ENCODE measurements at places on chromosomes 5 and 9.
A peak's percentile ranks its signal among the peaks of the same experiment; 100 is the strongest.

DNA sequence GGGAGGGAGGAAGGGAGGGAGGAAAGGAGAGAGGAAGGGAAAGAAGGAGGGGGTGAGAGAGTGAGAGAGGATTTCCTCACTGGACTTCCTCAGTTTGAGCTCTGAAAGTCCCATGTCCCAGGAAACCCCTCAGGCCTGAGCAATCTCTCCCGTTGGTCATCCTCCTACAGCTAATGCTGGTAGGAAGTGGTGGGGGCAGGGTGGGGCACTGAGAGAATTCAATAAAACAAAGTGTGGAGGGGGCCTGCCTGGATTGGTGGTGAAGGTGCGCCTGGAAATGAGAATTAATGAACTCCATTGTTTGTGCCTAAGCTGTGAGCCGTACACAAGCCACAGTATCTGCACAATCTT, 195.0 kb downstream of the RGS3 start:
- DNase-seq: no peak

DNA sequence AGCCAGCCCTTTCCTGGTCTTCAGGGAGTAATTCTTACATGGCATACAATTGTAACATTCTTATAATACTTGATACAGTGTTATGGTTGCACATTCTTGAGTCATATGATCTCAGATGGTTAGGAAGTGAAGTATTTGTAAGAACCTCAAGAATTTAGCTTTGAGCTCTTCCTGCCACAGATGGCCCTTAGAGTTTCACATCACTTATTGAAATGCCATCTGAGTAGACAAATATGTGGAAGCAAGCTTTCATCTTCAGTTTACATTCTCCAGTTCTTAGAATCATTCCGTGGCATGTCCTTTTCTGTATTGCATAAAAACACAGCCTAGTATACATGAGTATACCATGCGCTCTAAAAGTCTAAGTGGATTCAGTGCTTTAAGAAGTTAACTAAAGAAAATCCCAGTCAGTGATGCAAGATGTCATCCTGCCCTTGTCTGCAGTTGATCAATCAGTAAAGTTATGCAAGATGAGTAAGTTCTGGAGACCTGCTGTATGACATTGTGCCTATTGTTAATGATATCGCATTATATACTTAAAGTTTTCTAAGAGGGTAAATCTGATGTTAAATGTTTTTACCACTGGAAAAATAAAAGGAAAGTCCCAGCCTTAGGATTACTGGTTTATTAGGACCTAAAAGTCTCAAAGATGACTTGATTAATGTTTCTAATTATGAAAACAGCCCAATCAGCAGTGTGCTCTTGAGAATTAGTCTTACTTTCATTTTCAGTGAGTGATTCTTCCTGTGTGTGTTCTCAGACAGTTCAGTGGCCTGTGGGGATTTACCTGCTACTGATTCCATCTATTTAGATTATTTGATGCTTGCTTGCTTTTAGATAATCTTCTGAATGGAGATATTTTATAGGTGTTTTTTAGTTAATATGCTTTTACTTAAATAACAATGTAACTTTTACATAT, 29.4 kb downstream of the RHOBTB3 start:
- DNase-seq: peak; percentile 97

GRCh38 chr9:76896035-76896434, 9.9 kb downstream of the PRUNE2 start:
- DNase-seq: no peak

- DNase-seq: no peak
These were observed 6.1 kb downstream of the SETX start for GRCh38 chr9:132348676-132349075.

- no peak for DNase-seq
These were observed 50.8 kb downstream of the WDR36 start for GRCh38 chr5:111142932-111143331.

- DNase-seq: no peak
These were observed 1007.1 kb upstream of the WWC1 start for GRCh38 chr5:167284222-167284890.

- no peak for DNase-seq
These were observed 464.5 kb downstream of the CSNK1G3 start for GRCh38 chr5:123976379-123977033.

DNA sequence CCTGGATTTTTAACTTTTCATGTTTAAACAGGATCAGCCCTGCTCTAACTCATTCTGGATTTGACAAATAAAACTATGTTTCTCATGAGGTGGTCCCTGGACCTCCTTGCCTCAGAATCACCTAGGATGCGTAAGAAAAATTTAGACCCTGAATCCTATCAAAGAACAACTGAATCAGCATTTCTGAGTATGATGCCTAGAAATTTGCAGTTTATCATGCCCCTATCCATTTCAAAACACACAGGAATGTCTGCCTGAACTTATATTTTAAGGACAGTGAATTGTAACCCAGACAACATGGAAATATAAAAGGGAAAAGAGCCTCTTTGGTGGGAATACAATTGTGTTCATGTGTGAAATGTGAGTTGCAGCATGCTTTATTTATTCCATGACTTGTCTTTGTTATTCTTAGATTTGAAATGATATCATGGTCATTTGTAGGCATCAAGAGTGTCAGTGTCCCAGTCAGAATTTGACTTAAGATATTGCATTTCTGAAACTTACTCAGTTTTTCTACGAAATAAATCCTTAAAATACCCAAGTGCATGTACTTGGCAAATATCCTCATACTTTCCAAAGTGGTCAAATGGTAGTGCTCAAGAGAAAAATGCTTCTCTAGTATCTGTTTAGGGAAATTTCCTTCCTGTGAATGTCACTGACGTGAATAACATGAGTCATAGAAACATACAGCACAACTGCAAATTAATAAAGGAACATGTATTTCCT, 144.3 kb downstream of the GIN1 start:
- peak; percentile 18 for DNase-seq

GRCh38 chr9:129776566-129776937, 23.7 kb upstream of the PTGES start:
- no peak for DNase-seq

GRCh38 chr9:17810728-17811571, 232.1 kb downstream of the SH3GL2 start:
- no peak for DNase-seq

DNA sequence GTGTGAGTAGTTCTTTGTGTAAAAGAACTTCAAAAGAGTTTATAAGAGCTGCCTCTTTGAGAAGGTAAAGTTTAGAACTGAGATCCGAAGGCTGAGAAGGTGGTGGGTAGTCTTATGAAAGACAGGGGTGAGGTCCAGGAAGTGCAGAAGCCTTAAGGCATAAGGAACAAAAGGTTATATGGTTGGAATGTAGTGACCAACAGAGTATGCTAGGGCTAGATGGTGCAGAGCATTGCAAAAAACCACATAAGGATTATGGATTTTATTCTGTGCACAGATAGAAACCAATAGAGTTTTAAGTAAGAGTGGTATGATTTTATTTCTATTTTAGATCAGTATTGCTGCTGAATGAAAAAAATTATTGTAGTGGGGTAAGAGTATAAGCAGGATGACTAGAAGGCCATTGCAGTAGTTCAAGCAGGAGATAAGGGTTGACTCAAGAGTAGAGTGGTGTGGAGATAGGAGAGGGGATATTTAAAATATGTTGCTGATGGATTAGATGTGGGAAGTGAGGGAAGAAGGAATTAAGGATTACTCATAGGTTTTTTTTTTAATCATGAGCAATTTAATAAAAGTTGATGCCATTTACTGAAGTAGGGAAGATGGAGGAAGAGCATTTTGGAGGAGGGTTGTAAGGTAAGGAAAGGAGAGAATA, 3.7 kb downstream of the RECK start:
- DNase-seq: no peak

- DNase-seq: no peak
These were observed 53.0 kb upstream of the GRAMD2B start for GRCh38 chr5:126369995-126370731.

- DNase-seq: peak; percentile 89
These were observed 727.1 kb upstream of the GRAMD2B start for GRCh38 chr5:125695996-125696655.

- no peak for DNase-seq
These were observed 762 bp downstream of the CACNA1B start for GRCh38 chr9:137878146-137878941.

GRCh38 chr5:134547999-134548658, 22.7 kb downstream of the JADE2 start:
- no peak for DNase-seq

DNA sequence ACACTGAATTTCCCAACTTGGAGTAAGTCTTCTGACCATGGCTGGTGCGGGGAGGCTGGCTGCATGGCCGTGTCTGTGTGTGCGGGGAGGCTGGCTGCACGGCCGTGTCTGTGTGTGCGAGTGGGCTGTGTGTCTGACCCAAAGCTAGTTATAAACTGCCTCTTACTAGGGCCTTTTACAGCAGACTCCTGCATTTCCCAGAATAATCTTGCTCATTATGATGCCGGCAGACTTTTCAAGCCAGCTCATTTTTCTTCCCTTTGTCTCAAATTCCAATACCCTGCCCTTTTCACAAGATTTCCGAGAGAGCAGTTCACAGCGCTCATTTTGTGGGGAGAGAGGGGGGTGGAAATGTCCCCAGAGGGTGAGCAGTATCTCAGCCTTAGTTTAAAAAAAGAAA, 470.7 kb upstream of the BRINP1 start:
- no peak for DNase-seq

DNA sequence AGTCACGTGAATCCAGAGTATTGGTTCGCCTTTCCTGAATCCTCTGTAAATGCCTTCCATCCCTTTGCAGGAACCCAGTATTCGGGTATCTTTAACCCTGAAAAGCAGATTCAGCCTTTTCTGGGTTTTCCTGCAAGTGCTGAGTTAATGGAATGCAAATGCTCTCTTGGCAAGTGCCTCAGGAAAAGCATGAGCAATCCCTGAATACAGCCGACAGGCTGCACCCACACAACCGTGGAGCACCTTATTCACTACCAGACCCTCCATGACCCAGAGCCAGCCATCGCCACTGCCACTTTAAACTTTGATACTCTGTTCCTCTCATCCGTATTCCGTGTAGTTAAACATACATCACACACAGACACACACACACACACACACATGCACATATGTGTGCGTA, 54.4 kb downstream of the ZNF622 start:
- no peak for DNase-seq

DNA sequence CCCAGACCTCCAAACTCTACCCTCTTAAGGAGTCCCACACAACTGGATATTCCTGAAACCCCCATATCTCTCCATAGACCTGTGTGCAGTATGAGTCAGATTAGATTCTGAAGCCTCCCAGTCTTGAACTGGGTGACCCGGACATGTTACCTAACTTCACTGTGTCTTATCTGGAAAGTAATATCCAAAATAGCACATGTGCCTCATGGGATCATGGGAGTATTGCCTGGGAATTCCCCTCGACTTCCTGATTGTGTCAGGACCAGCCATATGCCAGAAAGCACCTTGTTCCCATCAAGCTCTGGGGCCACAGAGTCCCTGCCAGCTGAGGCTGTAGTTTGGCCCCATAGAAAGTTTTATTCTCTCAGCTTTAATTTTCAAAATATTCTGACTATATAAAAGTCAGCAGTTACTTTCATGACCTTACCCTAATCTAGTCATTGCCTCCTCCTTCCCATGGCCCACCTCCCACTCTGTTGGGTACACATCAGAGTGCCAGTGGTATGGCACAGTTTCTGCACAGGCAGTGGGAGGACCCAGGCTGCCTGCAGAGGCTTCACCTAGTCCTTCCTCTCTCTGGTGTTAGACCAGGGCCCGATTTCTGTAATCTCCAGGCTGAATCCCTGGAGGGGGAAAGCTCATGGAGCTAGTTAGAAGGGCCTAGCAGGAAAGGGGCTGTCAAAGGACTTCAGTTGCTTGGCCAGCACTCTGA, 19.5 kb upstream of the B4GALT1 start:
- no peak for DNase-seq

DNA sequence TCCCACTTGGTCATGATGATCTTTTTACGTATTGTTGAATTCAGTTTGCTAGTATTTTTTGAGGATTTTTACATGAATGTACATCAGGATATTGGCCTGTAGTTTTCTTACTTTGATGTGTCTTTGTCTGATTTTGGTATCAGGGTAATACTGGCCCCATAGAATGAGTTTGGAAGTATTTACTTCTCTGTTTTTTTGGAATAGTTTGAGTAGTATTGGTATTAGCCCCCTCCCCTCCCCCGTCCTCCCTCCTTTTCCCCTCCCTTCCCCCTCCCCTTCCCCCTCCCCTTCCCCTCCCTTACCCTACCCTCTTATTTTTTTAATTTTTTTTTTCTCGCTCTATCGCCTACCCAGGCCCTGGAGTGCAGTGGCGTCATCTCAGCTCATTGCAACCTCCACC, 10.3 kb downstream of the CDK7 start:
- DNase-seq: no peak

DNA sequence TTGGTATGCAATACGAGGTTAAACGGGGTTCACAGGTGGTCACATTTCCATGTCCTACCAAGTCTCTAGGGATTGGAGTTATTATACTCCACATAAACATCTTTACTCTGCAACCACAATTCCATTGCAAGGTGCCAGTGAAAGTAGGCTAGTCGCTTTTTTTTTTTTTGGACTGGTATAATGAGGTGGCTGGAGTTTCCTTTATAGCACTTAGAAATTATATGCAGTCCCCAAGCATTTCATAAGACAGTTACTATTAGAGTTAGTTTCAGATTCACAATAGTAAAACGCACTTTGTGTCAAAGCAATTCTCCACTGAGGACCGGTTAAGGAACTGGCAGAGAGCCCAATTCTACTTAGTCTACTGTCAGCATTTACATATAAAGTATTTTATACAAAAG, 1.4 kb downstream of the MEF2C start:
- no peak for DNase-seq

- DNase-seq: no peak
These were observed 133.9 kb downstream of the PLK2 start for GRCh38 chr5:58326022-58326421.

DNA sequence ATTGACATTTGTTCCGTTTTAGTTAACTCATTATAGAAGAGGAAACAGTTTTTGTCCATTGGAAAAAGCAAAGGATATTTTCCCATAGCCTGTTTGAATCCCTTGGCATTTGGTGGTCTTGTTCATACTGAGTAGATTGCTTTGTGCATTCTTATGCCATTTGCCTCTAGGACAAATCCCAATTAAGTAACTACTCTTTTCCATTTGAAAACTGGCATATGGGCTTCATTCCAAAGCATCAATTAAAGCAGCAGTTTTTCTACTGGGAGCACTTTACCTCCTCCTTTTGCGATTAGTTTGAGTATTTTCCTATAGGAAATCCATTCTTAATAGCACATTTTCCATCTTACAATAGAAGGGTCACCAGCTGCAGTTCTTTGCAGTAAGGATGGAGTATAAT, 31.2 kb downstream of the GPR21 start:
- DNase-seq: no peak

- no peak for DNase-seq
These were observed 31.7 kb upstream of the TRIM14 start for GRCh38 chr9:98150721-98151120.
